CD4-positive, alpha-beta T cell treated with Interleukin-6 at 100 ng/mL for 8 hours (primary cell): ENCODE measurements at places on chromosomes 6 and 20.

DNA sequence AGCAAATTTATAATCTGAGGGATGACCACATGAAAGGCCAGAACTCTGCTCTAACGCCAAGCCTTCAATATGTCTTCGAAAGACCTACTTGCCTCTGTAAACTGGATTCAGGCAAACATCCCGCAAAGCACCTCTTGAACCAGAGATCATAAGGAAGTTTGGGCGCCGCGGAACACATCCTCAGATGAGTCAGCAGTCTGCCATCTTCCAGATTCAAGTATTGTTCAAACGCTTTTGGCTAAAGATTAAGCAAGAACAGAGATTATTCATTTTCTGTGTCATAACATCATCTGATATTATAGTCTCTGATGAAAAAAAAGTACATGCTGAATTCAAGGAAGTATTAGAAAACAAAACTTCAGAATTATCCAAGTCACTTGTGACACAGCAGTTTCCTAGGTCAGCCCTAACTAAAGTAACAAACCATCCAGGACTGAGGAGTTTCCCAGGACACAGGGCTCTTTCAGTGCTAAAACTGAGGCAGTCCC lies 20.8 kb downstream of the TBC1D7 start:
- no peak for DNase-seq

DNA sequence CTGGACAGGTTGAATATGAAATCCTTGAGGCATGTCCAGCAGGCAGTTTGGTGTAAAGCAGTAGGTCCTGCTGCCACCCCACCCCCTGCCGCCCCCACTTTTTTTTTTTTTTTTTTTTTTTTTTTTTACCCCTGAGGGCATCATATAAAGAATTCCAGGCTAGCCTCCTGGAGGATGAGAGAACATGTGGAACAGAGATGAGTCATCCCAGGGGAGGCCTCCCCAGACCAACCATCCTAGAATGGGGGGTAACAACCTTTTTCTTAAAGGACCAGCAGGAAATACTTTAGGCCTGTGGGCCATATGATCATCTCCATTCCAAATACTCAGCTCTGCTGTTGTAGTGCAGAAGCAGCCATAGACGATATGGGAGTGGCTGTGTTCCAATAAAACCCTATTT lies 170.9 kb downstream of the GJA10 start:
- no peak for DNase-seq

- no peak for DNase-seq
Measured at GRCh38 chr6:110590821-110591351, 114.5 kb upstream of the SLC22A16 start.

DNA sequence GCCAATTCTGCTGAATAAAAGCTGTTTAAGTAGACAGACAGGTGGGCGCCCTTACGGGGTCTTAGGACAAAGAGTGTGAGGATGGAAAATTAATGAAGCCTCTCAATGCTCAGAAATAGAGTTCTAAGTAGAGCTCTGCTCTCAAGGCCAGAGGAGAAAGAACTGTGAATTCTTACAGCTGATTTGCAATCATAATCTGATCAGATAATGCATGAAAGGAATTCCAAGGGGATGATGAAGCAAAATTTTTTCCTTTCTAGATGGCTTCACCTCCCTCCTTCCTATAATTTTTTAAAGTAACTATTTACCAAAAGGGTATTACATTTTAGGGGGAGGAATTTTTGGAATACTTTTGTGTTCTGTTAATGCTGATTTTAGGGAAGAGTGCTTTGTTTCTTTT lies 308.1 kb upstream of the HS3ST5 start:
- no peak for DNase-seq

GRCh38 chr6:134830940-134831339 lies 119.0 kb downstream of the ALDH8A1 start:
- DNase-seq = no peak

GRCh38 chr6:168690271-168690670 lies 249.3 kb downstream of the SMOC2 start:
- no peak for DNase-seq

DNA sequence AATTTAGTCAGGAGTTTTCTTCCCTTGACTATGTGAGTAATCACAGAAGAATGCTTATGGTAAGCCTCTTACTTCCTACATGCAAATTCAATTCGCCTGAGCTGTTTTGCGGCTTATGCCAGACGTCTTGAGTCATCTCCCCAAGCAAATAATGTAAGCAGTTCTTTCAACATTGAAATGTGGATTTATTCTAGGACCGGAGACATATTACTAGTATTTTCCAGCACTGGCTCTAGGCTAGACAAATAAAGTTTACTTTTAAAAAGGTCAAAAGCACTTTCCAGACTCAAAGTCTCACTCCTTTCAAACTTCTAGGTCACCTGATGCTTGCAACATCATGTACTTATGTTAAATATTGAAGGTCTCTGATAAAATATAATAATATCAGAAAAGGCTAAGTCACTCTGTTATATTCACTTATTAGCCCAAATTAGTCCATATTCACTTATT lies 38.1 kb upstream of the NOX3 start:
- DNase-seq = no peak

GRCh38 chr20:17972121-17972520 lies 3.3 kb downstream of the MGME1 start:
- no peak for DNase-seq

DNA sequence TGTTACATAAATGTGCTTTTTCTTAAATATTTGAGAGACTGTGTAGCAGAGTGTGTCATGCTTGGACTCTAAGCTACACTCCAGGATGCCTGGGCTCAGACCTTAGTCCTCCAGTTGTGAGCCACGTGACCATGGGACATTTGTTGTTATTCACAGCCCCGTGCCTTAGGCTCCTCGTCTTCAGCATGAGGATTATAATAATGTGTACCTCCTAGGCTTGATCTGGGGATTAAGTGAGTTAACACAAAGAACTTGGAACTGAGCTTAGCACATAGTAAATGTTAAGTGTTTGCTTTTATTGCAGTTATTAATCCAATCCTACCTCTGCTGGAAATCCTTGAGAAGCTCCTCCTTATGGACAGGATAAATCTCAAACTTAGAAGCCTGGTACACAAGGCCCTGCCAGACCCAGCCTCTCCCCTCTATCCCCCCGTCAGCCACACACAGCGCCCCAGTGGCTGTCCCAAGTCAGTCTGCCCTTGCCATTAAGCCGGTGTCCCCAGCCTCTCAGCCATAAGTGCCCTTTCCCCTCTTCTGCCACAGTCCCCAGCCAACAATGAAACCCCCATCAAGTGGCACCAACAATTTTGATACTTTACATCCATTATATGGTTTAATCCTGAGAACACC lies 177.5 kb downstream of the TMEM242 start:
- DNase-seq = no peak

DNA sequence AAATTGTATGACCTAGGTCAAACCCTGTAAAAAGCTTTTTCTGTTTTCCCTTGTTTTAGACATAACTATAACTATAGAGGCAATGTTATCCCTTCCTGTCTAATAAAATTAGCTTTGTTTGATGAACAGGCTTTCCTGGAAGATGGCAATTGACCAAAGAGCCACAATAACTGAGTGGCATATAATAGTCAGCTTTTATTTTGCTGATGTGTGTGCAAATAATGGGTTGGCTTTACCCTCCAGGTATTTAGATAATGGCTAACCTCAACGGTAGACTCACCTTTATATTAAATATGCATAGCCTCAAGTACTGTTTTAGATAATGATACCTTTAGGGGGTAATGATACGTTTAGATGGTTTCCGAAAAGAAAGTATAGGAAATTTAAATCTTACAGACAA lies 15.0 kb downstream of the TBXT start:
- no peak for DNase-seq

GRCh38 chr6:49849213-49849907 lies 17.0 kb downstream of the CRISP1 start:
- DNase-seq = no peak

DNA sequence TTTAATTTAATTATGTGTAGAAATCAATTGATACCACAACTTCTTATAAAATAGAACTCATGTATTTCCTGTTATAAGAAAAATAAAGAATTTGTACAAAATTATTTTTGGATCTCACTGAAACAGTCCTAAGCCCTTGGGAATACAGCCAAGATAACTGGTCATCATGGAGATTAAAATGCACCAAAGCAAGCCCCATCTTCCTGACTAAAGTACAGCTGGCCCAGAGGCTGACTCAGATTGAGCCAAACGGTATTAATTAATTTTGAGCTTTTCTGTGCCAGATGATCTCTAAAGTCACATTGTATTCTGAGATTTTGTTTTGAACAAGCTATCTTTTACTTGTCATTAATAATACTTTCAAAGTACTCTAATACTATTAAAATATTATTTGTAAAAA lies 978.5 kb downstream of the TBC1D32 start:
- DNase-seq = no peak

- no peak for DNase-seq
Measured at GRCh38 chr20:43397147-43397546, 60.5 kb upstream of the SRSF6 start.

GRCh38 chr6:132902901-132903300 lies 88.5 kb downstream of the RPS12 start:
- no peak for DNase-seq

- DNase-seq = no peak
Measured at GRCh38 chr6:17448165-17448564, 54.8 kb downstream of the CAP2 start.
